ENCODE measurements at places on chromosomes 4 and X.

DNA sequence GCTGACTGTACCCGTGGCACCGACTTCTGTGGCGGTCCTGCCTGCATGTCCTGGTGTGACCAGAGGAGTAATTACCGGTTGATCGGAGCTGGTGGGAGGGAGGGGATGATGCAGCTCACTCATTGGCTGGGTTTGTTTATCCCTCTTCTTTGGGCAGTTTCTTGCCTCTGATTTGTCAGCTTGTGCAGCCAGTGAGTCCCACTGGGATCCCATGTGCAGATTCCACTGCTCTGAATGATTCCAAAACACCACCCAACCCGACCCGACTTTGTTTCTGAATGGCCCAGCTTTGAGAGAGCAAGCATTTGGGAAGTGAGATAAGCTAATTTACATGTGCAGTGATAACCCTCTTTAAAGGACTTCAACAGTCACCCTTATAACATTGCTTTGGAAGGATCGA lies 13.8 kb downstream of the FHDC1 start:
- DNase-seq, result no peak

- DNase-seq, result no peak
Observed at GRCh38 chrX:129636175-129636681, 18.5 kb downstream of the APLN start.

- no peak for DNase-seq
Observed at GRCh38 chrX:133215747-133216146, 2.4 kb downstream of the TFDP3 start.

DNA sequence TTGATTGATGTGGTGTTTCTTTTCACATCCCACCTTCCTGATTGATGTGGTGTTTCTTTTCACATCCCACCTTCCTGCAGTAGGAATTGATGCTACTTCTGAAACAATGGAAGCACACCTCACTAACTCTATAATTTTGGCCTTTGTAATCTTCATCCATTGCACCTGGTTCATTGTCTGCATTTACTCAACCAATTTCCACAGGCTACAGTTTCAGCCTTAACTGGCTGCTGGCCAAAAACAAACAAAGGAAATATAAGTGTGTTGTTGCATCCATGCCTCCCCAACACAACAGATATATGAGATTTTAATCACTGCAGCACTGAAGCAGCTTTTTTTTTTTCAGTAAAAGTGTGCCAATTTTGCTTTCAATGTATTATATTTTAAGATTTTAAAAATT lies 867.6 kb upstream of the PCDH7 start:
- DNase-seq, result no peak

DNA sequence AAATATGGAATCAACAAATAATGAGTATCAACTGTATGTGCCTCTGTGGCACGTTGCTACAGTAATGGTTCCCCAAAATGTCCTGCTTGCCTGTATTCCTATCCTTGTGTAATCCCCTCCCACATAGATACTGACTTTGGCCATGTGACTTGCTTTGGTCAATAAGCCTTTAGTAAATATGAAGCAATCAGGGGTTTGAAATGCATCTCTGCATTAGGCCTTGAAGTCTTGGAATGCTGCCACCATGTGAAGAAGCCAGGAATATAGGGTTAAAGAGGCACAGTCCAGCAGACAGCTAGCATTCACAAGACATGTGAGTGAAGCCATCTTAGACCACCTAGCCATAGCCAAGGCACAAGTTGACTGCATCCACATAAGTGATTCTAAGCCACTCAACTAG lies 190.9 kb downstream of the GABRB1 start:
- no peak for DNase-seq

DNA sequence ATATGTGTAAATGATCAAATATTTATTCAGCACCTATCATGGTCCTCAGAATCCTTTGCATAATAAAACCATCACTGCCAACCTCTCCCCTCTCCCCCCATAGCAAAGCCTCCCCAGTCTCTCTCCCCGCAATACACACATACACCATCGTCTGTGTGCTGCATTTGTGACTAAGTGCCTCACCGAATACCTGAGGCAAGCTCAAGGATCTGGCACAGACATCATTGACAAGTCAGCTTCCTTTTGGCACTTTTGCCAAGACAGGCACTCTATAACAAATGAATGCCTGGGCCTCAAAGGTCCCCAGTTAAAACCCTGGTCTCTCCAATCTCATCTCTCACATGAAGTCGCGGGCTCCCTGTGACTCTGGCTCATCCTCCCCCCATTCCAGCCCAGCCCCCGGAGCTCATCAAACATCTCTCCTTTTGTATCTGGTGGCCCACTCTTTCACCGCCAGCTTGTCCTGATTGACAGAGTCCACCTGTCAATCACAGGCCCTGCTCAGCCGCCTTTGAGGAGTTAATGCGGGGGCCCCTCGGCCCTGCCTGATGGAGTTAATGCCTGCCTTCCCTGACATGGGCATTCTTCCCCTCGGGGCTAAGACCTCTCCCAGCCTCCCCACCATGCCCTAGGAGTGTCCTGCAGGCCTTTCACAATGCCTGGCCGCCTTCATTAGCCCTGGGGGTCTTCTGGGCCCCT lies 135.8 kb upstream of the ATP6AP2 start:
- DNase-seq, result no peak

- peak; percentile 33 for DNase-seq
Observed at GRCh38 chr4:26861434-26862186, 969 bp downstream of the STIM2 start.

DNA sequence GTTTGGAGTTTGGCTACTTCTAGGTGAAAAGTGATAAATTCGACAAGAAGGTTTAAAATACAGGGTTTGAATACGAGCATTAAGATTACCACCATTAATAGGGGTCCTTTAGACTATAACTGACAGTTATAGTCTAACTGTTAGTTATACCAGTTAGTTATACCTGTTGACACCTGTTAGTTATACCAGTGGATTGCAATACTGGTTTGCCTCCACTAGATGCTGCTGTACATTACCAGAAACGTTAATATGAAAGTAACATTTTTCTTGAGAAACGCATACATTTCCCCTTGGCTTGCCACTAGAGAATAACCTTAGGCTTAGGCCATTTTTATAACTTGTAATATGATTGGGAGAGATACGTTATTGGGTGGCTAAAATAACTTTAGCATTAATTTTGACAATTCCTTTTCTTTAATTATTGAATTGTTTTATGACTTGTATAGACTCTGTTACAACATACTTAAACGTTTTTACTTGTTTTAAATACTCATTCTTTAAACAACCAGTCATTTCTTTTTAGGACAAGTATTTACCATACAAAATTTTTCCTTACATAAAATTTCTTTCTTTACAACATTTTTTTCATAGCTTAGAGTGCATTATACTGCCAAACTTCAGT lies 911.2 kb downstream of the FSTL5 start:
- DNase-seq, result no peak

DNA sequence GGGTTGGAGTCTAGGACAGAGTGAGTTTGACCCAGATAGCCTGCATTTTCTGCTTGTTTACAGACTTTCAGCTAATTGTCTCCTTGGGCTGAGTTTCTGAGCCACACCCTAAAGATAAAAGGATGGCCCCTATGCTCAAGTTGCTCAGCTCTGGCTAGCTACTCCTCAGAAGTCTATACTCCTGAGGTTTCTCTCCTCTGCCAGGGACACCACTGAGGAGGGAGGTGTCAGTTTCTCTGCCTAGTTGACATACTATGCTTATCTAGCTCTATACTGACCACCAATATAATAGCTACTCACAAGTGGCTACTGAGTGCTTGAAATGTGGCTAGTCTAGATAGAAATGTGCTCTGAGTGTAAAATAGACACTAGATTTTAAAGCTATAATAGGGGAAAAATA lies 23.6 kb downstream of the HADH start:
- DNase-seq, result no peak

GRCh38 chr4:56655209-56655626 lies 25.9 kb downstream of the HOPX start:
- no peak for DNase-seq

GRCh38 chr4:101835121-101835904 lies 44.8 kb downstream of the BANK1 start:
- DNase-seq, result no peak

All from stimulated activated CD8-positive, alpha-beta memory T cell treated with anti-CD3 and anti-CD28 coated beads, Interleukin-15, amount 100 ng/mL, for 24 hours (primary cell).